ENCODE measurements at places on chromosomes 6 and 20.
A peak's percentile ranks its signal among the peaks of the same experiment; 100 is the strongest.

GRCh38 chr20:38116409-38117165 lies 48.5 kb downstream of the TGM2 start:
- peaks cover 3% of the 10 kb centered on the region for H3K4me1 ChIP-seq
- H3K4me3 ChIP-seq: no peak overlapping the region
- no peaks in the 10 kb centered on the region for H3K36me3 ChIP-seq
- peaks cover 21% of the 10 kb centered on the region for H3K27me3 ChIP-seq
- H3K27ac ChIP-seq: no peak overlapping the region

- H3K36me3 ChIP-seq: no peaks in the 10 kb centered on the region
- no peak overlapping the region for H3K27ac ChIP-seq
- DNase-seq: no peak
These were observed 18.1 kb upstream of the SFT2D1 start for GRCh38 chr6:166360243-166361076.

- peak overlapping the region; percentile 82 for H3K27ac ChIP-seq
- no peaks in the 10 kb centered on the region for H3K27me3 ChIP-seq
- H3K4me3 ChIP-seq: peak overlapping the region; percentile 79
- peak; percentile 46 for DNase-seq
These were observed 13.4 kb downstream of the FAM110A start for GRCh38 chr20:846894-847278.

DNA sequence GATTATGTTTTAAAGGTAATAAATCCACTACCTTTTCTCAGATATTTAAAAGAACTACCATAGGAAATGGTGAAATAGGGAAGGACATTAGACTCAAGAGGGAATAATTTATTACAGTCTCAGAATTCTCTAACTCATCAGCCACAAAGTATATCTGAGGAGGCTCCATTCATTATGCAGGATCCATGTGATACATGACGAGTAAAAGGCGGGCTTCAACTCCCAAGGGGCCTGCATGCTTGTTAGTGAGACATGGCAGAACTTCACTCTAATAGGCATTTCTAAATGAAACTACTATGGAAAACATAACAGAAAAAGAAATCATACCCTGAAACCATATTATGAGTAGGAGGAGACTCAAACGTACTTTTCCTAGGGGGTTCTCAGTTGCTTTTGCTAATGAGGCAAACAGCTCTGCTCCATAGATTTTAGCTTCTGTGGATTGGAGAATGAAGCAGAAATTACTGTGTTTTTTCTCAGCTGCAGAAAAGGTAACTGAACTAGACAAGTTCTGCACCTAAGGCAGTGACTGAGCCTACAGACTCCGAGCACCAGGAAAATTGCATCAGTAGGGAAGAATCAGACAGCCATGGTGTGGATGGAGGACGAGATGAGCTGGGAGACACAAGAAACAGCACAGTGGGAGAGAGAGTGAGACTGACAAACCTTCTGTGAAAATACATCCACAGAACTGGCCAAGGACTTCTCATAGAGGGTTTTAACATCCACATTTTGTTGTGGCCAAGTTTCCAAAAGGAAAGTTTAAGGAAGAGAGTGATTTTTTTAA lies 254.6 kb upstream of the PRDM1 start:
- H3K27me3 ChIP-seq: no peaks in the 10 kb centered on the region
- peaks cover 6% of the 10 kb centered on the region for H3K36me3 ChIP-seq
- H3K27ac ChIP-seq: no peak overlapping the region
- no peak for DNase-seq

DNA sequence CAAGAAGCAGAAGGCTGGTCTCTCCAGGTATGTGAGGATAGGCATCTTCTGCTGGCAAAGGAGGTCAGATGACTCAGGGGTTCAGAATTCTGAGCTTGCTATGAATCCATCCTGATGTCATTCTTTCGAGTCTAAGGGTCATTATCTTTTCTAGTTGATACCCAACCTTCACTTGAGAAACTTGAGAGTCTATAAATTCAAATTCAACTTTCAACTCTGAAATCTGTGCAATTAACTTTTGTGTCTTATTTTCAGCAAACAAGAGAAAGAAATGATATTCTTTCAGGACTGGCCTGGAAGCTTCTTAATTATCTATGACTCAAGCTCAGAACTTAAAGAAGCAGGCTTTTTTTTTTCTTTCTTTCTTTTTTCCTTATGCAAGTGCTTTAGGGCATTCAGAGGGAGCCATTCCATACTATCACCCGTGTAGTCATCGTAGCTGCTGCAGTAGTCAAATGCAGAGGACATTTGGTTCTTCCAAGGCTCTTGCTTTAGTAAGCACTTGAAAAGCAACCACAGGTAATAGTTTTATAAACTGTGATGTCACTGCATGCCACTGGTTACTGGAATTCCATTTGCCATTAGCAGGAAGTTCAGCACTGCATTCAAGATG lies 93.0 kb downstream of the ADTRP start:
- H3K4me3 ChIP-seq: no peak overlapping the region
- H3K4me1 ChIP-seq: peaks cover 2% of the 10 kb centered on the region
- no peaks in the 10 kb centered on the region for H3K36me3 ChIP-seq
- H3K27ac ChIP-seq: no peak overlapping the region
- H3K27me3 ChIP-seq: peaks cover 6% of the 10 kb centered on the region

- H3K36me3 ChIP-seq: no peaks in the 10 kb centered on the region
- DNase-seq: no peak
- no peak overlapping the region for H3K27ac ChIP-seq
- H3K4me1 ChIP-seq: no peaks in the 10 kb centered on the region
- H3K27me3 ChIP-seq: peaks cover 29% of the 10 kb centered on the region
- no peak overlapping the region for H3K4me3 ChIP-seq
These were observed 5.6 kb upstream of the KLHL31 start for GRCh38 chr6:53671111-53671510.

Measured in activated T-helper 2 cell treated with anti-CD3 and anti-CD28 coated beads, Interferon-gamma antibody, Interleukin-2, Interleukin-4, amounts not matched to agents 10 μg/mL and 5 μg/mL and 100 μg/mL, durations not matched to agents 14 hours and 24 hours and 36 hours (primary cell).